ENCODE measurements at places on chromosomes 4 and X.
A peak's percentile ranks its signal among the peaks of the same experiment; 100 is the strongest.

DNA sequence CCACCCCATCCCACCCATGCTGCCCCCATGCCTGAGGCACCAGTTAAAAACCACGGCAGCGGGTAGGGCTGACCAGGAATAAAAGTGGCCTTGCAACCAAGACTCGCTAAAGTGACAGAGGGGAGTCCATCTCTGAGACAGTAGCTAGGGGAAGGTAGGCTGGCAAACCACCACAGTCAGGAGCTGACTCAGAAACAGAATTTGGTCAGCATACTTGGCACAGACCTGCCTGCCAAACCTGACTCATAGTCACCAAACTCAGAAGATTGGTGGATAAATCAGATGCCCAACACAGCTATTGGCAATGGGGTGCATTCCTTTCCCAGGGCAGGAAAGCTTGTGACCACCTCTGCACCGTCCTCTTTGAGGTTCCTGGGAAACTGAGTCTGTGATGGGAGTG lies 193.8 kb downstream of the BCOR start:
- no peak for DNase-seq

DNA sequence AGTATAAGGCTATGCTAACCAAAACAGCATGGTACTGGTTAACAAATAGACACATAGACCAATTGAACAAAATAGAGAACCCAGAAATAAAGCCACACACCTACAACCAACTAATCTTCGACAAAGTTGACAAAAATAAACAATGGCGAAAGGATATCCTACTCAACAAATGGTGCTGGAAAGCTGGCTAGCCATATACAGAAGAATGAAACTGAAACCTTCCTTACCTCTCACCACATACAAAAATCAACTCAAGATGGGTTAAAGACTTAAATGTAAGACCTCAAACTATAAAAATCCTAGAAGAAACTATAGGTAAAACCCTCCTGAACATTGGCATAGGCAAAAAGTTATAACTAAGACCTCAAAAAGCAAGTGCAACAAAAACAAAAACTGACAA lies 47.2 kb downstream of the RAB28 start:
- no peak for DNase-seq

GRCh38 chr4:20576861-20577260 lies 123.4 kb upstream of the PACRGL start:
- DNase-seq: no peak

- no peak for DNase-seq
Observed at GRCh38 chrX:64198036-64198435, 7.5 kb downstream of the AMER1 start.

DNA sequence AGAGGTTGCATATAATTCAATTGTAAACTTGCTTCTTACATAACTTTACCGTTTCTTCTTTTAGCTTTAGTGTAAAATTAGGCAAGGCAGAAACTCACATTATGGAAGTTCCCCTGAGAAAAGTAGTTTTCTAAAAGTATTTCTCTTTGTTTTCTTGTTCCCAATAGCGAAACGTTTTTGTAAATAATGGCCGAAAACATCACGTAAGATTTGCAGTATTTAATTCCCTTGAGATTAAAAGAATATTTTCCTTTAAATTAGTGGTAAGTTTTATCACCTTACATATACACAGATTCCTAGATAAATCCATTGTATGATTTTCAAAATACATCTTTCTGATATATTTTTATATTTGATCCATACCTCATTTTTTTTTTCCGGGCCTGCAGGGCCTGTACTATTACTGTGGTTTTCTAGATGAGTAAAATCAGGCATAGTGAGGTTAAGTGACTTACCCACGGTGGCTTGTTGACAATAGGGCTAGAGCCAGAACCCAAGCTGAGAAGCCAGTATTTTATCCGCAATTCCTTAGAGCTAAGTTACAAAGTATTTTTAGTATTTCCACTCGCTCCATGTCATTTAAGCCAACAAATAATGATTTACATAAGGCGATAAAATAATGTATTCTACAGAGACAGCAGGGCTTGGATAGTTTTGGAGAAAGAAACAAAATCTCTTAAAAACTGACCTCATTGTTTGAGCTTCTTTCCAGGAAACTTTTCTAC lies 82.2 kb upstream of the VEGFC start:
- DNase-seq: no peak

- no peak for DNase-seq
Observed at GRCh38 chrX:69389101-69389501, 115.0 kb upstream of the NALF2 start.

DNA sequence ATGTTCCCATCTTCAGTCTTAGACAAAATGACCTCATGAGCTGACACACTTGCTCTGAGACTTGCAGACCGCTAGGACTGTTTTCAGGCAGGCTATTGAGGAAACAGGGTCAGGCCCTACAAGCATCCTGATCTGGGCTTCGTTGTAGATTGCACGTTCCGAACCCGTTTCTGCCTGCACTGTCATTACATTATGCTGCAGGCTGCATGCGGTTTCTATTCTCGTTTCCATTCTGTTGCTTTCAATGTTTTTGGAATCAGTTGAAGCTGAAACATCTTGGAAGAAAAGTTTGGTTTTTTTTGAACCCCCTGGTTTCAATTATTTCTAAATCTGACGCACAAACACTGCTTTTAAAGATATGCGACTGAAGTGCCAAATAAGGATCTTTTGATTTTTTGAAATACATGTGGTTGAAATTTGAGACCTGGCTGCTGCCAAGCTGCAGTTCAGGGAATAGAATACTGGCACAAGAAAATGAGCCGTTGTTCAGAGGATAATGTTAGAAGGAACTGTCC lies 716.1 kb upstream of the INTU start:
- DNase-seq: no peak

DNA sequence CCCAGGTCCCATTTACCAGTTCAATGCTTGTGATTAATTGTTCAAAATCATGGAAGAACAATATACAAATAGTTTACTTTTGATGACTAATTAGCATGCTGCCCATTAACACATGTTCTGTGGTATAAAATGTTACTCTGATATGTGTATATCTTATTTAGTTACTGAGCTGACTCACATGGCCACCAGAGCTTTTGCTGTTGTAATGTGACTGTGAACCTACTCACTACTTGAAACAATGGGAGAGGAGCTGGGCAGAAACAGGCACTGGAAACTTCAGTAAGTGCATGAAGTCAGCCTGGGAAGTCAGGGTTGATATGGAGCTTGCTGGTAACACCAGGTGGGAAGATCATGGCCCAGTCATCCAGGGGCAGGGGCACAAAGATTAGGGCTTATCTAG lies 72.7 kb upstream of the MAD2L1 start:
- DNase-seq: no peak

DNA sequence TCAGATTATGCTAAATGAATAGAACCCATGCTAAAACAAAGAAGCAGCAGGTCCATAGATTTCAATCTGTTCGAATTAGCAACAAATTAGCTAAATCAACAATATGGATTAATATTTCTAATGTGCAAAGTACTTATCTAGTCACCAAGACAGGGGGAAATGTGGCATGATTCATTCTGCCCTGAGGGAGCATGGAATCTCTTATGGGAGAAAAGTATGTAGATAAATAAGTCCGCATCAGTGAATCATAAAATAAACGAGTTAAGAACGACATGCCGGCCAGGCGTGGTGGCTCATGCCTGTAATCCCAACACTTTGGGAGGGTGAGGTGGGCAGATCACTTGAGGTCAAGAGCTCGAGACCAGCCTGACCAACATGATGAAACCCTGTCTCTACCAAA lies 102.1 kb downstream of the ANOS1 start:
- no peak for DNase-seq

DNA sequence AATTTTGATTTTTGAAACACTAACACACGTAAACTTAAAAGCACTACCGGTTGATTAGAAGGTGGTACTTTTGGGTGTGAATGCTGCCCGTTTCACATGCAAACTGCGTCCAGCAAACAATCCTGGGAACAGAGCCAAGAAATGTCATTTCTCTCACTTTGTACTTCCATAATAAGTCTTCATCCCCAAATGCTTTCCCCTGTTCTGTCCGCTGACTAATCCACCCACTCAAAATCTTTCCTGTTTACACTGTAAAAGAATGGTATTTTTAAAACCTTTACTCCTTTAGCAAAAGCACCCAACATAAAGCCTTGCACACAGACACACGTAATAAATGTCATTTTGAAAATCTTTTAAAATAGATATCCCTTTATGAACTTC lies 39.1 kb upstream of the PDLIM5 start:
- DNase-seq: no peak

- no peak for DNase-seq
Observed at GRCh38 chrX:9420275-9421265, 44.3 kb upstream of the TBL1X start.

DNA sequence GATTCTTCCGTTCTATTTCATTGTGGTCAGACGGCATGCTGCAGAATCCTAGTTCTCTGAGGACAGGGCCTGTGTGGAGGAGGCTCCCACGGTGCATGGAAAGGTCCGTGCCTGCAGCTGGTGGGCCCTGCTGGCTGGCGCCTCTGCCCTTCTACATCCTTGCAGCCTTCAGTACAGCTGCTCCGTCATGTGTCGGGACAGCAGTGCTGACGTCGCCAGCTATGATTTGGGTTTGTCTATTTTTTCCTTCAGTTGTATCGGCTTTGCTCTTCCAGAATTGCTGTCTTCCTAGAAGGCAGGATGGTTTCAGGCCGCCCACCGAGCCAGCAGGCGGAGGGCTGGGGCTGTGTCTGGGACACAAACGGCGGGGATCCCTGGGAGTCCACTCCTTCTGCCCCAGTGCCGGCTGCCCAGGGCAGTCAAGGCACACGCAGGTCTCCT lies 32.1 kb upstream of the CPLX1 start:
- no peak for DNase-seq

- DNase-seq: no peak
Observed at GRCh38 chrX:19709812-19710518, 177.4 kb downstream of the SH3KBP1 start.

DNA sequence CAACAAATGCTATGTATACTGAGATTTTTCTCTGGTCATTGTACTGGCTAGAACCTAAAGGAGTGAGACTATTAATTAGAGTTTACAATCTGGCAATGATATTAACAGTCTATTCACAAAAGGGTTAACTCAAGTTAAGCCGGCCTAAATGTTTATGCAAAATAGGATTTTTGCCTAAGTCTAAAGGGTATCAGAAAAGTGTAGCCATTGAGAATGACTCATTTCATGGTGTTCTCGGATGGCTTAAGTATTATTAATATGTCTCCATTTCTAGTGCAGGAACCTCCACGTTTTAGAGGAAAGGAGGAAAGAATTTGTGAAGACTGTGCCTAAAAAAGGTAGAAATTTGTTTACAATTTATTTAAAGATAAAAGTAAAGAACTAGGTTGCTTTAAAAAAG lies 29.8 kb downstream of the DYNLT3 start:
- DNase-seq: no peak

DNA sequence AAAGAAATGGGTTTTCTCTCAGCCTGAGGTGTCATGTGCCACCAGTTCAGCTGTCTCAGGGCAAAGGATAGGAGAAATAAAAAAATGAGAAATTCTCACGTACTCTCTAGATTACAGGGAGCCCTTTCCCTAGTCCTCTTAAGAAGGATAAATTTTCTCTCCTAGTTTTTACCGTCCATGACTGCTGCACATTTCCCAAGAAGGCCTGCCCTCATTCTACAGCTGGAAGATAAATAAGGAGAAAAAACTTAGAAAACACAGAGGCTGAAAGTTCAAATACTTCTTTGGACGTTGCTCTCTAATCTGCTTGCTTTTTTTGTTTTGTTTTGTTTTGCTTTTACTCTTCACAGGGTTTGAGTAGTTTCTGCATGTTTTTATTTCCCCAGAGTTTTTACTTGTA lies 211.9 kb downstream of the DCAF12L2 start:
- DNase-seq: no peak

DNA sequence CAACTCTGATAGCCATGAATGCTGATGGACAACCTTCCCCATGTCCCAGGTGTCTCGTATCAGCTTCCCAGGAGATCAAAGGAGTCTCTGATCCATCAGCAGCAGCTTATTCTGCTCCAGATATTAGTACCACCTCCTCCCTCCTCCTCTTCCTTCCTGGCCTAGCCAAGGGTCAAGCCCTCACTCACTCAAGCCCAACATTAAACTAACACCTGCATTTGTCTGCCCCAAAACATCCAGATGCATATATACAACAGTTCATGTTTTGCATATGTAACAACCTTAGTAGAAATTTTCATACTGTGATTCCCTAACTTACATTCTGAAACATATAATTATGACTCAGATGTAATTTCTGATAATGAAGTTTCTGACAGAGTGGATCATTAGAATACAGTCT lies 29.9 kb downstream of the BCLAF3 start:
- no peak for DNase-seq

DNA sequence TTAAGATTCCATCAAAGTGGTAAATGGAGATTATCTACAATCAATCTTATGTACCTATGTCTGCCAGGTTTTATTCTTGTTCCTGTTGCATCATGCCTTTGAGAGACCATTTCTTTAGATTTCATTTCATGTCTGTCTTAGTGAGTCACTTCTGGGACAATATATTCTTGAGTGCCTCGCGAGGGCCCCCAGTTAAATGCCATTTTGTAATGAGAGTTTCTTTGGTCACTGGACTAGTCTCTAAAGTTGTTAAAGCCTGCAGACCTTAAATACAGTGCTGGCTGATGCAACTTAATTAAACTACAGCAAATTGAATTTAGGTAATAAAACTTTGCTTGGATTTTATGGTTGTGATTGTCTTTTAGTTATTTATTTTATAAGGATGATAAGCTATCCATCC lies 87.2 kb upstream of the PITX2 start:
- DNase-seq: no peak

GRCh38 chr4:7207628-7208231 lies 15.4 kb downstream of the SORCS2 start:
- no peak for DNase-seq

DNA sequence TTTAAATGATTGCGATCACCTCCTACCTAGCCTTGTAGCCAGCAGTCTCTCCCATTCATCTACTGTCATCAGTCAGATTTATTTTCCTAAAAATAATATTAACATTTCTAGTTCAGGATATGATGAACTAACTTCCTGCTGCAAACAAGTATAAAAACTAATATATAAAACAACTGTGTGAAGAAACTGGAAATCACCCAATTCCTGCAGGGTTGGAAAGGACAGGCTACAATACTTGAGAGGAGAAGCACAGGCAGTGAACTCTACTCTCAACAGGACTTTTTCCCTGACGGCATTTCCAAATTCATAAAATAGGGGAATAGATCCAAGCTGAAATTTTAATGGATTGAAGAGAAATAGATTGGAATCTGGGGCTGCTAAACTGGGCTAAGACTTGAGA lies 14.2 kb upstream of the BBS12 start:
- DNase-seq: no peak

DNA sequence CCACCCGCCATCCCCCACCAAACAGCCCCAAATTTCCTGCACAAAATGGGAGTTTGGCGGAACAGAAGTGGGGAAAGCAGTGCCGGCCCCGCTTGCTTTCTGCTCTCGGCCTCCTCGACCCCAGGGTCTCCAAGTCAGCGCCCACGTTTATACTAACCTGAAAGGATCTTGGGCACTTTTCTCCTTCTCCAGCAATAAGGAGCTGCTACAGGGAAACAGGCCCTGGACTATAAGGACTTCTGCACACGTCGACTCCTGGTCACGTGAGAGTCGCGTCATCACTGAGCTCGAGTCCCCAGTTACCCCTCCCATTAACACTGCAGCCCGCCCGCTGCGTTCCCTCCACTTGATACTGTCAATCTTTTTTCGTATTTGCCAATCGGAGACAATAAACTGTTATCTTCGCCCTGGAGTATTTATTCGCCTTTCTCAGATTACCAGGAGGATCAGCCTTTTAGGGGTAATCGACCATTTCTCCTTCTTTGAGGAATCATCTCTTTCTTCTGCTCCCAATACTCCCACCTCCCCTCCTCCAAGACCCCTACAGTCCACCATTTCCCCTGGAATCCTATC lies at the start of gene TCEAL8:
TSS of gene TCEAL8 (minus strand) at position 235 of the 573 bp plus-strand sequence. CDS start 1,176 bp downstream, outside the sequence.
- DNase-seq: peak; percentile 67

GRCh38 chr4:117063961-117064696 lies 21.2 kb downstream of the TRAM1L1 start:
- DNase-seq: no peak

GRCh38 chr4:79528241-79528706 lies 120.2 kb upstream of the GK2 start:
- no peak for DNase-seq

Measured in breast epithelium (tissue), 4 donors.